ENCODE measurements at places on chromosomes 1 and 21.

- no peak for DNase-seq
Measured at GRCh38 chr1:224488806-224489499, 54.4 kb upstream of the WDR26 start.

- DNase-seq, result no peak
Measured at GRCh38 chr1:82920418-82921248, 1078.3 kb downstream of the TTLL7 start.

DNA sequence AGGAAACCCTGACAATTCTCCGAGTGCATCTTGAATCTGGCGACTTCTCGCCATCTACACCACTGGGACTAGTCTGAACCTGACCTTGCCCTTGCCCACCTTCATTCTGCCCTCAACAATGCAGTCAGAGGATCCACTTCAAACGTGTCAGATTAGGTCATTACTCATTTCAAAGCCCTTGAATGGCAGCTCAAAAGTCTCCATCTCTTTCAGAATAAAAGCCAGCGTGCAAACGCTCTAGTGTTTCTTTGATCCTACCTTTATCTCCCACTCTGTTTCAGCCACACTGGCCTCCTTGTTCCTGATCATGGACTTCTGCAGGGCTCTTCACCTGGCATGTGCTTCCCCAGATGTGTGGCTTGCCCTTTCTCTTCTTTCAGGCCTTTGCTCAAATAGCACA is 31.3 kb downstream of the SLC30A1 start:
- DNase-seq, result no peak

DNA sequence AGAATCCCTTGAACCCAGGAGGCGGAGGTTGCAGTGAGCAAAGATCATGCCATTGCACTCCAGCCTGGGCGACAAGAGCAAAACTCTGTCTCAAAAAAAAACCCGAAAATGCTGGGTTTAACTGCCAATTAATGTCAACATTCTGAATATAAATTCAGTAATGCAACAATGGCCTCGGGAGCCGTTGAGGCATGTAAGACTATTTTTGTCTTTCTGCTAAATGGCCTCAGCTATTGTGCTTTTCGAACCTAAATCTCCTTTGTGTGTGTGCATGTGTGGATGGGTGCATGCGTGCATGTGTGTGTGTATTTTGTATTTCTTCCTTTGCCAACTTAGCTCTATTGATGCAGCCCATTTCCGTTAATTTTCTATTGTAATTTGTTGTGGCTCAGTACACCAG is 31.6 kb downstream of the CLIC4 start:
- DNase-seq, result no peak

- peak; percentile 49 for DNase-seq
Measured at GRCh38 chr1:157700732-157701131, at the start of gene FCRL3. TSS of gene FCRL3 (minus strand) at chr1:157700769. CDS start at chr1:157700489, 280 bp downstream.

DNA sequence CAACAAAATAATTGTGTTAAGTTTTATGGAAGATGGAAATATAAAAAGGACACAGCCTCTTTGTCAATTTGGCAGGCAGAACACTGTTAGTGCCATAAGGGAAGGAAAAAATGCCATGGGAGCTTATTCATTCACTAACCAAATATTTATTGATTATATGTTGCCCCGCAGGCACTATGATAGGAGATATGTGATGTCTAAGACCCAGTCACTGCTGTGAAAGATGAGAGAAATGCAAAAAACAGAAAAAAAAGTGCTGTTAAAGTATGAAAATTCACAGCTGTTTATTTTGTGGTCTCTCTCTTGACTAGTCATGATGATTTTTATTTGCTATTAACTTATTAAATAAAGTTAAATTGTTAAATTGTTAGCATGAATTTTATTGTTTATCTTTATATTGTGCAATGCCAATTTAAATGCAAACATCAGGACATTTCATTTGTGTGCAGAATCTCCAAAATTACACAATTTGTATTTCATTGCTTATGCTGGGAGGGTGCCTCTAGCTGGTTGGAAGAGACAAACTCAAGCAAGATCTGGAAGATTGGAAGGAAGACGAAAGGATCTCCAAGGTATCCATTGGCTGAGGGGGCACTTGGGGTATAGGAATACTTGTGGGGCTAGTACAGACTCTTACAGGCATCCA is 17.8 kb upstream of the PTGFR start:
- DNase-seq, result no peak

GRCh38 chr1:168146626-168147025 is 9.9 kb upstream of the GPR161 start:
- no peak for DNase-seq

- no peak for DNase-seq
Measured at GRCh38 chr1:13820055-13820454, 120.1 kb downstream of the PRDM2 start.

DNA sequence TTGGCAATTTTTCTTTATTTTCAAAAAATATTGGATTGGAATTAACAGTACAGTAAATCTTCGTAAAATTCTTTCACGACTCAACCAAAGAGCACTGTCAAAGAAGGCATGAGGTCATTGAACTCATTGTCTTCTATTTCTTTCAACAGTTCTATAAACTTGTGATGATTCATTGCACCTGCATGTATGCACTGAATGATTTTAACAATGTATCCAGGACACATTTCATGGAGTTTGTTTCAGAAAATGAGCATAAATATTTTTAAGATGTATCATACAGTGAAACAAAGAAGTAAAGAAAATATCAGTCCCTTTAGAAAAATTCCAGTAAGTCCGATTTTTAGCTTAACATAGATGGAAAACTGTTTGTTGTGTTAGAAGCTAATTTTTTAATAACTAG is 33.6 kb upstream of the CD34 start:
- no peak for DNase-seq

- DNase-seq, result peak; percentile 87
Measured at GRCh38 chr1:107965110-107965991, at the start of gene VAV3. TSS of gene VAV3 (minus strand) at chr1:107965180. CDS start at chr1:107964869, 311 bp downstream.

DNA sequence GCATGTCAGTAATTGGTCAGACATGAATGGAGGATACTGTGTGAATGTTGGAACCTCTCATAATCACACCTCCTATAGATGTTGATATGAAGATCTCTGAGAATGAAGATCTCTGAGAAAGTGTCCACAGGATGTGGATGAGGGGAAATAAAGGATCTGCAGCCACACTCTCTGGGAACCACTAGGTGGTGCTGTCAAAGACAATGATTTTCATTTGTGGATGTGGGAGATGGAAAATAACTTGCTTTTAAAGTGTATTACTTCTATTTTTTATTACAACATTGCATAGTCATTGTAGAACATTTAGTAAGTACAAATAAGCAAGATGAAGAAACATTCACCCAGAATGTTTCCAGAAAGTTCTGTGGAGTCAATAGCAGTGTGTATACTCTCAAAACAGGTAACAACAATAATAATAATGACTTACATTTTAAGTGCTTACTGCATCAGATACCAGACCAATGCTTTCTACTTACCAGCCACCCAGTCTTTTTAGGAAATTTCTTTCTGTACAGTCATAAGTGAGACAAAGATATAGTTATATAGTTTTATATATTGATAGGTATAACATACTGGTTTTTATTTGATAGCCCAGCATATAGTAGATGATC is 128.2 kb downstream of the ATG4C start:
- peak; percentile 4 for DNase-seq

DNA sequence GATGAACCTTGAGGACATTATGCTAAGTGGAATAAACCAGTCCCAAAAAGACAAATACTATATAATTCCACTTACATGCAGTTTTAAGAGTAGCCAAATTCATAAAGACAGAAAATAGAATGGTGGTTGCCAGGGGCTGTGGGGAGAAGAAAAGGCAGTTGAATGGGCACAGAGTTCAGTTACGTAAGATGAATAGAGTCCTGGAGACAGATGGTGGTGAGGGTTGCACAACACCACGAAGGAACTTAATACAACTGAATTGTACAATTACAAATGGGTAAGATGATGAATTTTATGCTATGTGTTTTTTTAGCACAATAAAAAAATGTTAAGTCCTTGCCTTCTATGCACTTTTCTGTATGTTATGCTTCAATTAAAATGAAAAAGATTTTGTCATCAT is 66.6 kb downstream of the CD34 start:
- no peak for DNase-seq

- peak; percentile 99 for DNase-seq
Measured at GRCh38 chr1:212035123-212035834, at the start of the genes DTL and INTS7. TSS of gene DTL (plus strand) at chr1:212035748. CDS start at chr1:212035891, 143 bp downstream. TSS of gene INTS7 (minus strand) at chr1:212035557. CDS start at chr1:212035437, 120 bp downstream.

DNA sequence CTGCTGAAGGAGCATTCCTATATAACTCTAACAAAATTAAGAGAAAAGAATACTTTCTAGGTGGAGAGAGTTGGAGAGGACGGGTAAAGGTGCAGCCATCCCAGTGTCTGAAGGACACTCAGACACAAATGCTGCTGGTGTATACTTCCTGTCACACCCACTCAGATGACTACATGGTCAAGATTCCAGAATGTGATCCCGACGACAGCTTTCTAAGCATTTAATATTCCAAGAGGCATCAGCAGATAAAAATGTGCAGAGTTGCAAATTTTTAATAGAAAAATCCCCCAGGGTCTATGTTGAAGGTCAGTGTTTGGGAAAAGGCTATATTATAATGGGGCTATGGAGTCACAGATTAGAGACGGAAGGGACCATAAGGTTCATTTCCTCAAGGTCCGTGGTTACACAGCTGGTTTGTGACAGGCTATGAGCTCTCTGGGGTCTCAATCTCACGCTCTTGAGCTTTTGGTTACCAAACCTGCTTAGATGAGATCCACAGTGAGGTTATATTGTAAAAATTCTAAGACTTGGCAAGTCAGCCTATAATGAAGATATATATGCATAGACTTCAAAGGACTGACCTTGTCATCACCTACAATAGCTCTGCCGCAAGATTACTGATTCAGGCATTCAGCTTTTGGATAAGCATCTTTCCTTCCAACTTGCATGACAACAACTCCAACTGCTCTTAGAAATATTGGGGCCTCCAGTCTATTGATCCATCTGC is 35.1 kb downstream of the ZNF281 start:
- no peak for DNase-seq

DNA sequence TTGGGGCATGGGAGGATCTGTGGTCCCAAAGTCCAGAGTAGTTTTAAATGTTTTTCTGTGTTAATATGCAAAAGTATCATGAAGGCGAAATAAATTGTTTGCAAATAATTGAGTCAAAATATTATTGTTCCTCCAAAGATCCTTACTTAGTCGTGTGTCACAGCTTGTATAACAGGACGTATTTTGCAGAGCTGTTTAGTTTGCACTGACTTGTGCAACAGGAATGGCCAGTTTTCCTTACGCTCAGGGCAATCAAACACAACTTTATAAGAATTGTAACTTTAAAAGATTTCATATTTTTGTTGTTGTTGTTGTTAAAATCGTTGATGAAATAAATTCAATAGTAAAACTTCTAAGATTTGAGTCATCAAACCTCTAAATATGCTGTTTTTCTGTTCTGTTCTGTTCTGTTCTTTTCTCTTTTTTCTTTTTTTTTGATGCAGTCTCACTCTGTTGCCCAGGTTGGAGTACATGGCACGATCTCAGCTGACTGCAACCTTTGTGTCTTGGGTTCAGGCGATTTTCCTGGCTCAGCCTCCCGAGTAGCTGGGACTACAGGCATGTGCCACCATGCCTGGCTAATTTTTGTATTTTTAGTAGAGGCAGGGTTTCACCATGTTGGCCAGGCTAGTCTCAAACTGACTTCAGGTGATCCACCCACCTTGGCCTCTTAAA is 60.6 kb downstream of the UCK2 start:
- no peak for DNase-seq

DNA sequence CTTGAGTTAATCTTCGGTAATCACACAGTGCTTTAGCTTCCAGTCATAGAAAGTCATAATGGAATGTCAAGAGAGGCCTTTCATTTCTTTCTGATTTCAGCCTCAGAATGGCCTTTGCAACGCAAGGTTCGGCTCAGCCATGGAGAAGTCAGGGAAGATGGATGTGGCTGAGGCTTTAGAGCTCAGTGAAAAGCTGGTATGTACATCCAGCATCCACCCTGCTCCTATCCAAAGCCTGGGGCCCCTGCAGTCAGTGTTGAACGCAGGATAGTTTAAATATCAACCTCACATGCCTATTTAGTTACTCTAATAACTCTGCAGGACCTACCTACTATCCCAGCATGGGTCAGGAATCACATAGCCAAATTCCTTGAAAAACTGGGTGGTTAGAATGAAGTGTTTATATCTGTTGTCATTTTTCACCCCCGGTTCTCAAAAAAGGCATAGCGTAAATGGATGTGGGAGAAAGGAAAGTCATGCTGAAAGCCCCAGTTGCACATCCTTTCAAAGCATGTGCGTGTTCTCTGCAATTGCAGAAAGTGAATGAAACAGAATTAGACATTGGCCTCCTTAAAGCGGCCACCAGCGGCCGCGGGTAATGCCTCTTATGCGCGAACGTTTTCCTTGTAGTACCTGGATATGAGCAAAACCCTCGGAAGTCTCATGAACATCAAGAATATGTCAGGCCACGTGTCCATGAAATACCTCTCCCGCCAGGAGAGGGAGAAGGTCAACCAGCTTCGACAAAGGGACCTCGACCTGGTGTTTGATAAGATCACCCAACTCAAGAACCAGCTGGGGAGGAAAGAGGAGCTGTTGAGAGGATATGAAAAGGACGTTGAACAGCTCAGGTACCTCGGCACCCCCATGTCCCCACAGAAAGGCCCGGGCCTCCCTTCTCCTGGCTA is 28.8 kb upstream of the EFHD2 start:
- DNase-seq, result no peak

DNA sequence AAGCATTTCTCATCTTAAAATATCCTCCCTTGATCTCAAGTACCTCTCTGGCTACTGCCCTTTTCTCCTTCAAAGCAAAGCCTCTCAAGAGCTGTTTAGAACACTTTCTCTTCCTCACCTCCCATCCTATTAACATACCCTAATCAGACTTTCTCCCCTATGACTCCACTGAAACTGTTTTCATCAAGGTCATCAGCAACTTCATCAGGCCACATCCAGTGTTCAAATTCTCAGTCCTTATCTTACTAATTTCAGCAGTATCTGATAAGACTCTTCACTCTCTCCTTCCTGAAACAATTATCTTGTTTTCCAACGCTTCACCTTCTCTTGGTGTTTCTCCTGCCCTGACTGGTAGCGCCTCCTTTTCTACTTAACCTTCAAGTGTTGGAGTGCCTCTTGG is 1.5 kb upstream of the RAP1A start:
- DNase-seq, result no peak

DNA sequence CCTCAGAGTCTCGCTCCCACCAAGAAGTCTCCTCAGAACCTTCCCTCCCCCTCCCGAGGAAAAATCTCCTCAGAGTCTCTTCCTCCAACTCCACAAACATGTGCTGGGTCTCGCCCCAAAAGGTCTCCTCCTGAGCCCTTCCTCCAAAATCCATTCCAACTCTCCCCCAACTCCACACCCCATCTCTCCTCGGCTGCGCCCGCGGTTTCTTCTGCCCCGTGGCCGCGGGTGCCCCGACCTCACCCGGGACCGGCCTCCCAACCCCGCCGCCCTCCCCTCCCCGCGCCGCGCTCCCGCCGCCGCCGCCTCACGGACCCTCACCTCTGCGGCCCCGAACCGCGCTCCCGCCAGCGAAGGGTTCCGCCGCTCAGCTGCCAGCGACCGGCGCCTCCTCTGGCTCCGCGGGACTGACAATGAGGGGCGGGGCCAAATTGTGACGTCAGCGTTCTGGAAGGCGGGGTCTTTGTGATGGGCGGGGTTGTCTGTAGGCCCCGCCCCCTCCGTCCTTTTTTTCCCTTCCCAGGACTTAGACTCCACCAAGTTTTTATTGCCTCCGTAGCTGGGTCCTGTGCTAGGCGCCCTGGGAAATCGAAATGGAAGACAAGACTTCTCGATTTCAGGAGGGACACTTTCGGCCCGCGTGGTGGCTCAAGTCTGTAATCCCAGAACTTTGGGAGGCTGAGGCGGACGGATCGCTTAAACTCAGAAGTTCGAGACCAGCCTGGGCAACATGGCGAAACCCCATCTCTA is at the start of gene LUZP1:
Gene LUZP1 (minus strand): TSS at position 412 of the 750 bp plus-strand sequence.
- peak; percentile 89 for DNase-seq

Measured in B cell (primary cell).